RWPE2 (cell line): ENCODE measurements at places on chromosomes 12 and 14.

GRCh38 chr12:19154686-19155085 lies 25.2 kb downstream of the PLEKHA5 start:
- DNase-seq, result no peak

DNA sequence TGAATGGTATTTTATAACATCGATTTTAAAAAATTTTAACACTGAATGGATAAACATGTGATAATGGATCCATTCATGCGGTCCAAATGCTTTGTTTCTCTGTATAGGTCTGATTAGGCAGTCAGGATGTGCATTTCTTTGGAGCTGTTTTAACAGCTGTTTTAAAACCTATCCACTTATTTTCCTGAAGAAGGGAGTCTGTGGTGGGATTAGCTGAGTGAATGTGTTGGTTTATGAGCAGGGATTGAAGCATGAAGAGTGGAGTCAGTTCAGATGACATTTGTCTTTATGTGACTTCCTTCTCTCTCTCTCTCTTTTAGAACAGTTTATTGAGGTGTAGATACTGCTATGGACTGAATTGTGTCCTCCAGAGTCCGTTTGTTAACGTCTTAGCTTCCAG lies 37.7 kb downstream of the GLT8D2 start:
- no peak for DNase-seq

DNA sequence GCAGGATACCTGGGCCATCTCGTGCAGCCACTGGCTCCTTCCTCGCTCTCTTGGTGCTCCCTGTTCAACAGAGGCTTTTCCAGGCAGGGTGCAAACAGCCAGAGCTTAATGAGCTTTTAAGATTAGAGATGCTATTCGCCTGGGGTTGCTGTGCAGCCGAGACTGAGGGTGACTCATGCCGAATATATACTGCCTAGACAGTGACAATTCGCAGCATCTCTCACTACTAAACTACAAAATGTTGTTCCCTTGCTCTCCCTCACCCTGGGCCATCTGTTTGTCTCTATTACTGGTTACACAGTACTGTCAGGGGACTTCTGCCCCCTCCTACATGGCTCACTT lies 26.0 kb upstream of the TESC start:
- no peak for DNase-seq

DNA sequence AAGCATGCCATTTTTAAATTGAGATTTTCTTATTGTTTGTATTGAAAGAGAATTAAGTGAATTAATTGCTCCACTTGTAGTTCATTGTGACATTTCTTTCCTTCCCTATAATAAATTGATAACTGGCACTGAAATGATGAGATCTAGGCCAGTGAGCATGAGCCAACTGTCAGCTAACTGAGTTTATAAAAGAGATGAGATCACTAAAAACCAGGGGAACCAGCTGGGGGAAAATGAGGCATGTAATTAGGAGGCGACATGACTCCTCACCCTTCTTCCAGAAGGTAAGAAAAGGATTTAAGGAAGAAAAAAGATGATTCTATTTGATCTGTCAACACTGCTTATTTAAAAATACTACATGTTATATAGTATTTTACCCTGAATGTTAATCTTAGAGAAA lies 104.5 kb upstream of the DNM1L start:
- no peak for DNase-seq

DNA sequence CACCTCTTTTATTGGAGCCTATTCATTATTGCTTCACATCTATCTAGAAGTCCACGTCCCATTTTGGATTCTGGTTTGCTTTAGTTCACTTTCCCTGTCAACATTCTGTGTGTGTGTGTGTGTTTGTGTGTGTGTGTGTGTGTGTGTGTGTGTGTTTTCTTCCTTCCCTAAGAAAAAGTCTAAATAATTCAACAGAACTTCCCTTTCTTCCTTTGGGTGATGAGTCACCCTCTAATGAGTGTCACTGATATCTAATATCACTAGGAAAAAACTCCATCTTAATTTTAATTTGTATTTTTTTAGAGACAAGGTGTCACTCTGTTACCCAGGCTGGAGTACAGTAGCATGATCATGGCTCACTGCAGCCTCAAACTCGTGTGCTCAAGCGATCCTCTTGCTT lies 234.2 kb downstream of the TTC8 start:
- no peak for DNase-seq

GRCh38 chr14:65035049-65035448 lies 48.4 kb downstream of the FNTB start:
- DNase-seq, result no peak

GRCh38 chr12:43357141-43357540 lies 194.9 kb downstream of the ADAMTS20 start:
- no peak for DNase-seq
